ENCODE measurements at places on chromosomes 13 and 19.

GRCh38 chr19:39424934-39425333 lies 10.8 kb downstream of the RPS16 start:
- no peak for DNase-seq

DNA sequence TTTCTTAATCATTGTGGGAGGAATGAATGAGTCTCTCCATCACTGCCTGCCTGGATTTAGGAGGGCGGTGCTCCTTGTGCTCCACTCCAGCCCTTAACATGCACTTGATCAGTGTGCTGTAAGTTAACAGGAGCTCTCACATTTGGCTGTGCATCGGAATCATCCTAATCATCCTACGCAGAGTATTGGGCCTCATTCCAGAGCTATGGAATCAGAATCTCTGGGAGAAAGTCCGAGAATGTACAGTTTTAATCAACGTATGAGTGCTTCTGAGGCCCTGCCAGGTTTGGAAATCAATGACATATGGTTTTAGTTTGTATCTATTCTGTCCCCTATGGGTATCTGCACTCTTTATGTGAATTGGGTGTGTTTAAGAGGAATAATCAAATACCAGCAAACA lies 34.9 kb upstream of the DCLK1 start:
- no peak for DNase-seq

- no peak for DNase-seq
Measured at GRCh38 chr19:13783565-13784500, 9.6 kb downstream of the C19orf53 start.

GRCh38 chr19:31340042-31341025 lies 8.9 kb downstream of the TSHZ3 start:
- DNase-seq, result no peak

- DNase-seq, result no peak
Measured at GRCh38 chr13:112671359-112671758, 18.5 kb upstream of the ATP11A start.
